Stimulated activated CD8-positive, alpha-beta memory T cell treated with anti-CD3 and anti-CD28 coated beads, Interleukin-7, amount 100 ng/mL, for 1 hour (primary cell): ENCODE measurements at places on chromosomes 2 and 18.

DNA sequence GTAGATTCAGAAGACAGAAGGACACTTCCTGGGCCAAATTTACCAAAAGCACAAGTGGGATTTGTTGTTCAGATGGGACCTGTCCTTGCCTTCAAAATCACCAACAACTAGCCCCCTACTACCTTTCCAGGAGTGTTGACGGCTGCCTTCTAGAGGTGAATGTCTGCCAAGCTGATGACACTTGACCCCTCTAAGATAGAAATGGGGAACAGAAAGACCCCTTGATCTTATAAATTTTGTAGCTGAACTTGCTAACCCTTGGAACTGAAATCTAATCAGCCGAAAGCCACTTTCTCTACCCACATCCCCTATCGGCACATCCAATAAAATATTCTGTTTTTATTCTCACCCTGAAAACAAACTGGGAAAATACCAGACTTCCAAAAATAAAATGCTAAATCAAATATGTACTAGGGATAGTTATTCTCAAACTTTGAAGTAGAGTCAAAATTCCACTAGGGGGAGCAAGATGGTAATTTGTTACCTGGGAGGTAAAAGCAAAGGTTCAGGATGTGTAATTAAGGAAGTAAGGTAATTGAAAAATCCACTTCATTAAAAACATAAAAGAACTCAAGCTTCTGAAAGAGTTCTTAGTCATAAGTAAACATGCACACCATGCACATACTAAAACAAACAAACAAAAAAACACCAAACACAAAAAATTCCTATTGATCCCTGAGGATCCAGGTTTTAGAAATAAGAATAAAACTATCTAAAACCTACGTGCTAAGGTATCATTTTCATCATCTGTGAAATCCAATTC, 119.2 kb downstream of the ANKRD44 start:
- DNase-seq, result no peak

GRCh38 chr2:105181282-105181681, 60.3 kb upstream of the GPR45 start:
- DNase-seq, result no peak

DNA sequence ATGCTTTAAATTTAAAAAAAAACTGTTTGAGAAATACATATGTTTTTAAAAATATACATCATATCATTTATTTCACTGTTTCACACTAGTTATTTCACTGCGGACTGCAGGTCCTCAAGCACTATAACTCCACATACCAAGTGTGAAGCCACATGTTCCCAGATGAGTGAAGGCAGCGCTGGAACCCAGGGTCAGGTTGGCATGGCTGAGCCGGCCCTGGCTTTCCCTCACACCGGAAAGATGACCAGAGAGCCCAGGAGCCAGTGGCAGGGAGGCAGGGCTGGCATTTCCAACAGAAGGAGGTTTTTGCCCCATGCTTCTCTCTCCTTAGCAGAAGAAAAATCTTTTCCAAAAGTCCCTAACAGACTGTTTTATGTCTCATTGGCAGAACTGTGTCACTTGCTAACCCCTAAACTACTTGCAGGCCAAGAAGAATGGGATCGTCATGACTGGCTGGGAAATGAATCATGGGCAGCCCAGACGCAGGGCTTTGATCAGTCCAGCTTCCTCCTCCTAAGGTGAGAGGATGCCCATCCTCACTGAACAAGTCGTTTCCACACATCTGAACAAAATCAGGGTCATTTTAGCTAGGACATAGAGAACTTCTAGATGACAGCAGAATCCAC, 287.6 kb upstream of the HNRNPA3 start:
- no peak for DNase-seq

GRCh38 chr2:232623768-232624765, 9.3 kb upstream of the EFHD1 start:
- no peak for DNase-seq

DNA sequence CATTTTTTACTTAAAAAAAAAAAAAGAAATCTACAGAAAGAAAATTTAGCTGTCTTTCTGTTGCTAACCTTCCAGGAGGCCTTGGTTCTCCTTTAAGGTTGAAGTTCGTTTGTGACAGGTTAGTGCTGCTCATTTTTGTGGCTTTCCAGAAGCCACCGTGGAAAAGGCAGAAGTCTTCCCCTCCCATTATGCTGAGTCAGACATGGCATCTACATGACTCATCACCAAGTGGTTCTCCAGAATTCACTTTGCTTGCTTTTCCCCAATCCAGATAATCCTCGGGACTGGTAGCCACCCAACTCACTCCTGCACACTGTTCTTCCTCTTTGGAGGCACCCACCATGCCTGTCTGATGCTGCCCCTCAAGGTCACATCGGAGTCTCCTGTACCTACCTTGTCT, 228.7 kb downstream of the PIK3C3 start:
- no peak for DNase-seq

GRCh38 chr18:67672155-67672554, 155.6 kb upstream of the DSEL start:
- no peak for DNase-seq

- DNase-seq, result no peak
Measured at GRCh38 chr2:215313255-215313613, 1.4 kb downstream of the ATIC start.

DNA sequence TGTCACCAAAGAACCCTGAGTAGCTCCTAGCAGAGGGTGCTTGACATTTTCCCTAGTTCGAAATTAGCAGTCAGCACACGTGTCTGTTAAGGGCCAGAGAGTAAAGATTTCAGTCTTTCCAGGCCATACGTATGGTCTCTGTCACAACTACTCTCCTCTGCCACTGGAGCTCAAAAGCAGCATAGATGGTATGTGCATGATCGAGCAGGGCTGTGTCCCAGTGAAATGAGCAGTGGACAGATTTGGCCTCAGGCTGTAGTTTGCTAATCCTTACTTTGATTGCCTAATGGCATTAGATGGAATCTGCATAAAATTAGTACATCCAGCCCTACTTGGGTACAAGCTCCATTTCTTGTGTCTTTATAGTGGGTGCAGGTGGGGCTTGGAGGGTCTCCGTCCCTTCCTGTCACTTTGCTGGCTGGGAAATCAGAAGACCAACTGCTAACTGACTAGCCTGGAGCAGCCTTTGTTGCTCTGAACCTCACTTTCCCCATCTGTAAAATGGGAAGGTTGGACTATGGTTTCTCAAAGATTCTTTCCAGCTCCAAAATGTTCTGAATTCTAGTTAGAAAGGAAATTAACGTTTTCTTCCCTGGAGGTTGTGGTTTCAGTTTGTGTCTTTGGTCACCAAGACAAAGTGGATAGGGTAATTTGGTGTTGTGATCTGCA, 108.5 kb downstream of the GLI2 start:
- DNase-seq, result no peak

GRCh38 chr18:29512761-29513160, 1335.8 kb upstream of the CDH2 start:
- no peak for DNase-seq

DNA sequence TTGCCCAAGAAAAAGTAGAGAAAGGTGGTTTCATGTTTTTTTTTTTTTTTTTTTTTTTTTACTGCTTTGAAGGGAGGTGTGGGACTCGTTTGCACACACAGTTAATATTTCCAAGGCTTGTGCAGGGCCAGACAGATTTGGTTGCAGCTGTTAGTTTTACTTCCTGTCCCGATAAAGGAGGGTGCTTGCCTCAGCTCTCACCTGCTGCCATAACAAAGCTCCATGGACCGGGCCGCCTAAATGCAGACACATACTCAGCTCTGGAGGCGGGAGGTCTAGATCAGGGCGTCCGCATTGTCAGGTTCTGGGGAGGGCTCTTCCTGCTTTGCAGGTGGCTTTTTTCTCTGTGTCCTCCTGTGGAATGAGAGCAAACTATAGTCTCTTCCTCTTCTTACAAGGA, 69.9 kb downstream of the ODC1 start:
- DNase-seq, result no peak

DNA sequence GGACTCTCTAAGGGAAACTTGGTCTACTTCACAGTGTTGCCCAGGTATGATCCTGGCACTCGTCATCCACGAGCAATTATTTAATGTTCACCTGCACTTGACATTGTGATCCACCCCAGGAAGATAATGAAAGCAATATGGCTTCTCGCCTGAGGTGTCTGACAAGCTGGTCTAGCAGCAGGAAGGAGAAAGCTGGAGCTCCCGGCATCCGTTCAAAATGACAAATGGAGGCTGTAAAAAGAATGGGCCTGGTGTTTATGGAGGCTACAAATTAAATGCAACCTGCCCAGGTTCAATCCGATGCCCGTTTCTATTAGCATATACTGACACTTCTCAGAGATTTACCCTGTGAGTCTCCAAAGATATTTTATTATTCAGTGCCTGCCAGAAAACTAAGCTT, 317.6 kb downstream of the CTNNA2 start:
- no peak for DNase-seq

GRCh38 chr2:239955989-239956817, 68.9 kb downstream of the NDUFA10 start:
- no peak for DNase-seq

DNA sequence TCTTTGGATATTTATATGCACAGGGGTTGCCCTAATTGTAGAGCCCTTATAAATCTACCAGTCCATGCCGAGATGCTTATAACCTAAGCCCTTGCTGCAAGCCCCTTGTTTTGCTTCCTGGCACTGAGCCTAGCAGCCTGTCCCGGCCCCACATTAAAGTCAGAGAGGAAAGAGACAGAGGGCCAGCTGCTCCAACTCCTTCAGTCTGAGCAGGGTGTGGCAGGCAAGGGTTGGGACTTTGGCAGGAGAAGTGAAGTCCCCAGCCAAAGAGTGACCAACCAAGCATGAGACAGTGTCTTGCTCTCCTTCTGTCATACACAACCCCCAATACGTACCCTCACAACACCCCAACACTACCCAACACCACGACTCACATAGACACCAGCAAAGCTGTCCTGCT, 54.7 kb upstream of the FZD7 start:
- DNase-seq, result no peak
